Stimulated activated CD4-positive, alpha-beta T cell treated with anti-CD3 and anti-CD28 coated beads, Interleukin-4, amount 100 ng/mL, for 24 hours (primary cell): ENCODE measurements at places on chromosomes 2 and 18.

DNA sequence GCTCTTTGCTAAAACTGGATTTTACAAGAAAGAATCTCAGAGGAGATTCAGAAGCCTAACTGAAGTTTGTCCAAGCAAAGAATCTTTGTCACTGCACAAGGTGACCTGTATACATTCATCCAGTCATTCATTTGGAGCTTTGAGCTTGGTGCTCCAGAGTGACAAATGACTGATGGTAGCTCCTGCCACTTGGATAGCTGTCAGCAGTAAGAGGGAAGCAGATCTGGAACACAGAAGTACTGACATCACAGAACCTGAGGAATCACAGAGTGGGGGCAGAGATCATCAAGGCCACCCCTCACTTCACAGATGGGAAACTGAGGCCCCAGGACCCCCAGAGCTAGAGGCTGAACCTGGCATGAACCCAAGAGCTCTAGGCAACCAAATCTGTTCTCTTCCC lies 28.8 kb upstream of the IGFBP2 start:
- DNase-seq, result no peak

DNA sequence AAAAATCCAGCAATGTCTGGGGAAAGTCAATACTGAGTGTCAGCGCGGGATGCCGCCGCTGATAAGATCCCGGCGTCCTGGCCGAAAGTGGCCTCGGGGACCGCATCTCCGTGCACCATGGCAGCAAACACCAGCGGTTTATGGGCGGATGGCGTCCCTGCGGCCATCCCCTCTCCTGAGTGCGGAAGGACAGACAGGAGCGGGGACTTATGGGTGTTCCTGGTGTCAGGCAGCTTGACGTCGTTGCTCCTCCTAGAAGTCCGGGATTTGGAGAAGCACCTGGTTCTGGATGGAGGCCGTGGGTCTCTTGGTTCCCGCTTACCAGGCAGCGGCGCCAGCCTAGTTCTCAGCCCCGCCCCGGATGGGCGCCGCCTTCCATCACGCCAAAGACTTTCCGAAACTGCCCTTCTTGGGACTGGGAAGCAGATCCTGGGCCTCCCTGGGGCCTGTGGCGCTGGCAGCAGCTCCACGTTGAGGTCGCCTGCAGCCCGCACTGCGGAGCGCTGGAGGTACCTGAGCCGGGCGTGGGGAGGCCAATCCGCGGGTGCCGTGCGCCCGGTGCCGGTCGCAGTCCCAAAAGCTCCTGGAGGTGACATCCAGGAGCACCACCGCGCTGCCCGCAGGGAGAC lies 119.1 kb downstream of the CCDC74A start:
- no peak for DNase-seq

DNA sequence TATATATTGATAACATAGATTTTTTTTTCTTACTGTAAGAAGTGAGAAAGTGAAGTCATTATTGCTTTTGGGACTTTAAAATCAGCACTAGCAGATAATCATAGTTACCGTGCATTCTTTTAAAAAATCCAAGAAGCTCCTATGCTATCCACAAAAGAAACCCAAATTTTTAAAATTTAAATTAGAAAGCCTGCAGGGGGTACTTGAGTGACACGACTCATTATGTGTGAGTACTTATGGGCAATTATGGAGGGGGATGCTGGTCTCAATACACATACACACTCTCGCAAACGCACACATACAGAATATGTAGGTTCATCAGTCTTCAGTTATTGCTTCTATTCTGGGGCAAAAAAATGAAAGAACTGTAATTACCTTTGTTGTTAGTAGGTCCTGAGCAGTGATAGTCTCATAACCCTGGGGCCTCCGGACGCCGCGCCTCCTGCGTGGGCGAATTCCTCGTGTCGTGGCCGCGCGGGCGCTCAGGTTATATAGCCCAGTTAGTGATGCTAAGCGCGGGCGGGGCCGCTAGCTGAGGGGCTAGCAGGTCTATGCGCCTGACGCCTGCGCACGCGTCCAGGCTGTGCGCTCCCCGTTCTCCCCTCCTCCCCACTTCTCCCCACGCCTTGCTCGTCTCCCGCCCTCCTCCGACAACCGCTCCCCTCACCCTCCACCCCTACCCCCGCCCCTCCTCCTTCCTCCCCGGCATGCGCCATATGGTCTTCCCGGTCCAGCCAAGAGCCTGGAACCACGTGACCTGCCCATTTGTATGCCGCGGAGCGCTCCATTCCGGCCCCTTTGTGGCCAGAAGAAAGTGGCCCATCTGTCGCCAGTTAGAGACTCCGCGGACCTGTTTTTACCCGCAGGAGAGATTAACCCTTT lies at the start of gene NEUROD1:
Gene NEUROD1, minus strand, starts transcription at position 463 of the 882 bp plus-strand sequence. CDS start 1,657 bp downstream, outside the sequence.
- peak; percentile 3 for DNase-seq

DNA sequence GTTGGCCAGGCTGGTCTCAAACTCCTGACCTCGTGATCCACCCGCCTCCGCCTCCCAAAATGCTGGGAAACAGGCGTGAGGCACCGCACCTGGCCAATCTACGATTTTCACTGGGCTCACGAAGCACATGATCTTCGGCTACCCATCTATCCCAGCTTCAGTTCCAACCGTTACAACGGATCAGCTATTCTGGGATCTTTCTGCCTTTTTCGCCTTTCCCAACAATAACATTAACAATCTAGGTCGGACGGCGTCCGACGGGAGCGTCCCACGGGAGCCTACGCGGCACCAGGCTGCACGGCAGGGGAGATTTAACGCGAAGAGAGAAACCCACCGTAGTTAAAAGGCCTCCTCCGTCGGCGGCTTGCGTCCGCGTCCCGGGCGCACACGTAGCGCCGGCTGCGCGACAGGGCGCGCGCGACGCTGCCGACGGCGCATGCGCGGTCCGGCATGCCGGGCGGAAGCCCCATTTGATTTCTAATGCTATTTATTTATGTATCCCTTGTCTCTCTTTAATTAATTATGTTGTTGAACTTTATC lies at the start of gene MSL3B:
Gene MSL3B, minus strand, starts transcription at position 394 of the 540 bp plus-strand sequence.
- DNase-seq, result peak; percentile 53

- DNase-seq, result peak; percentile 56
These were observed 300.1 kb upstream of the TRIB2 start for GRCh38 chr2:12416600-12416999.

- no peak for DNase-seq
These were observed 86.3 kb downstream of the R3HDM1 start for GRCh38 chr2:135617501-135618015.

GRCh38 chr2:216554286-216554685 lies 55.6 kb downstream of the RPL37A start:
- DNase-seq, result no peak

GRCh38 chr2:120231974-120232635 lies 8.9 kb upstream of the TMEM185B start:
- peak; percentile 77 for DNase-seq

- DNase-seq, result no peak
These were observed 2.0 kb upstream of the CAPN14 start for GRCh38 chr2:31219131-31219969.

DNA sequence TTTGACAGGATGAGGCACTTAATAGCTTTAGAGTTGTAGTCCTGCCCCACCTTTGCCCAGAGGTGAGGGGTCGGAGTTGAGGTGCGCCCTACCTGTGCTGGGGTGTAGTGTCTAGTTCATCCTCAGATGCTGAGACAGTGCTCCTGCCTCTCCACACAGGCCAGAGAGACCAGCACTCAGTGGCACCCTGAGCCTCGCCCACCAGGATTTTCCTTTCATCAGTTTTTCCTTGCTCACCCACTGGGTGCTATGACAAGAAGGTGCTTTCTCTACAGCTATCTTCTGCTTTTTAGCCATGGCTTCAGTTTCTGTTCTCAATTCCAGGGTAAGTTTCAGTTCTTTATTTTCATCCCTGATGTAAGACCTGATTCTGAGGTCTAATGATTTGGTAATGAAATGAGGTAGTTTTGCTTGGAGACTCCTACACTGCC lies 16.8 kb upstream of the TMEM131 start:
- peak; percentile 56 for DNase-seq

DNA sequence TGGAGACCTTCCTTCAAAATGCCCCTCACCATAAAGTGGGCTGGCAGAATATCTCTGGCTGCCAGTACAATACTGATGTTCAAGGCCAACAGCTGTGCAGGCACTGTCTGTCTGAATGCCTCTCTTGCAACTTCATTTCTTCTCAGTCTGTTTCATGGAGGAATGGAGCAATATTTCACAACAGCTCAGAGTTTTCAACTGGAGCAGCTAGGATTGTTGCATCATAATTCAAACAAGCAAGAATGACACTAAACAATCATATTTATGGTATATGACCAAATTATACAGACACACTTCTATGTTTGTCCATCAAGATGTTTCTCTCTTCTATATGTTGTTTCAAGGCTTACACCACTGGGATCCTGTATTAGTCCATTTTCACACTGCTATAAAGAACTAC lies 444.2 kb downstream of the LRATD1 start:
- DNase-seq, result no peak

DNA sequence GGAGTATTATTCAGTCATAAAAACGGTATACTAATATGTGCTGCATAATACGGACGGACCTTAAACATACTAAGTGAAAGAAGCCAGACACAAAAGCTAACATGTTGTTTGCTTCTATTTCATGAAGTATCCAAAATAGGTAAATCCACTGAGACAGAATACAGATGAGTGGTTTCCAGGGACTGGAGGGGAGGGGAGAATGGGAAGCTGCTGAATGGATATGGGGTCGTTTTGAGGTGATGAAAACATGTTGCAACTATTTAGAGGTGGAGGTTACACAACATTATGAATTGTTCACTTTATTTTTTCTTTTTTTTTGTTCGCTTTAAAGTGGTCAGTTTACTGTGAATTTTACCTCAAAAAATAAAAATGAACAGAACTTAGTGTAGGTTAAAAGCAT lies 52.9 kb downstream of the RAB10 start:
- no peak for DNase-seq

GRCh38 chr2:205462681-205463345 lies 219.5 kb upstream of the NRP2 start:
- DNase-seq, result no peak

GRCh38 chr2:216402751-216403150 lies 9.5 kb upstream of the SMARCAL1 start:
- no peak for DNase-seq

DNA sequence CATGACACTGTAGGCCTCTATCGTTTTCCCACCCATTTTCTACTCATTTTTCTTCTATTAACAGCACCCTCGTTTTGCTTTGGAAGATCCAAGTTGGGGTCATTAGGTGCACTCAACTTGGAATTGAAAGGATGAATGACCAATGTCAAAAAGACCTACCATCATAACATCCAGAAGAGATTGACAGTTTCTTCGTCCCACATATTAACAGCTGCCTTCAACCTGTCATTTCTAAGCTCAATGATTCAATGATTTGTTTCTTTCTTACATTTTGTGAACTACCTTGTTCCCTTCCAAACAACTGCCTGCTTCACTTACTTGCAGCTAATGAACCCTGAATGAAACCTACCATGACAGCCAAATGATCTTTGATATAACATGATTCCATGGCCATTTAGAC lies 224.0 kb upstream of the KCNH7 start:
- DNase-seq, result no peak

DNA sequence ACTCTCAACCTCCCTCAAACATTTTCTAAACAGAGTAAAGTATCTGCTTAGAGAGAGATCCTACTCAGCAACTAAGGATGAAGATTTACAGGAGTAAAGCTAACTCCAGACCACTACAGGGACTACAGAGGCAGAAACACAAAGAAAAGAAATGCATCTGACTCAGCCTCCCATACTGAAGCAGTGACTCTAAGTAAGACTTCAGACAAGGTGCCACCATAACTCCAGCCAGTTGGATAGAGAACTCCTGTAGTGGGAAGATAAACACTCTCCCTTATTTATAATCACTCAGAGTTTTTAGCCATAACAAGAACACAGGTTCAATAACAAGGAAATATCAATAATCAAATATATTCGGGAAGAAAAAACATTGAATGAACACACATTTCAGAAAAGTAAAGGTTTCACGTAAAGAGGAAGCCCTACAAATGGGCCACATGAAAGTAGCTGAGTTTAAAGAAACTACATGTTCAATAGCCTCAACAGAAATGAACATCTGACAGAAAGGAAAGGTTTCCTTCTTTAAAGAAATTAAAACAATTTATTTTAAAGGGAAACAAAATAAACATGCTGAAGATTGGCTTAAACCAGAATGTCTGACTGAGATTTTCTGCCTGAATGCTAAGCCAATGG lies 519.9 kb downstream of the KCNJ3 start:
- DNase-seq, result no peak

GRCh38 chr2:50723286-50723938 lies 308.5 kb downstream of the NRXN1 start:
- DNase-seq, result no peak

DNA sequence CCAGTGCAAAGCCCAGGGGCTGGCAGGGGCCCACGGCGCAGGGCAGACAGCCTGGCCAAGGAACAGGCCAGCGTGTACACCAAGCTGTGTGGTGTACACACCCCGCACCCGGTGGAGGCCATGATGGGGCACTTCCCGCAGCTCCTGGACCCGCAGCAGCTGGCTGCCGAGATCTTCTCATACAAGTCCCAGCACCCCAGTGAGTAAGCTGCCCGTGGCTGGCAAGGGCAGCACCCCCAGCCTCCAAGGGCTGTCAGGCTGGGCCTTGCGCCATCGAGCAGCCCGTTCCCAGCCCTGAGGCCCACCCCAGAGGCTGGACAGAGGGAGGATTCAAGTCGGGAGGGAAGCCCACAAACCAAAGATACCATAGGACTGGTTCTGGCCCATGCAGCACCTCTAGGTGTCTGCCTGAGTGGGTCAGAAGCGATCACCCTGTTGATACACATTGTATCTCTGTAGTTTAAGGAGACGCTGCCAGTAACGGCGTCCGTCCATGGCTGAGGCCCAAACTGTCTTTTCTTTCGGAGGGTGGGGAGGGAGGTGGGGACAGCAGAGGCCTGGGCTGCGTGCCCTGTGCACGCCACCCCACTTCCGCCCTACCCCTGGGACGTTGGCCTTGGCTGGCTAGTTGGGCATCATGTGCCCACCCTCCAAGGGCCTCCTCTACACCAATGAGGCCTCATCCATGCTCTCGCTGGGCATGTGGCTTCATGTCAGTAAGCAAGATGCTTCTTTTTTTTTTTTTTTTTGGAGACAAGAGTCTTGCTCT lies 16.8 kb upstream of the MTERF4 start:
- DNase-seq, result no peak

DNA sequence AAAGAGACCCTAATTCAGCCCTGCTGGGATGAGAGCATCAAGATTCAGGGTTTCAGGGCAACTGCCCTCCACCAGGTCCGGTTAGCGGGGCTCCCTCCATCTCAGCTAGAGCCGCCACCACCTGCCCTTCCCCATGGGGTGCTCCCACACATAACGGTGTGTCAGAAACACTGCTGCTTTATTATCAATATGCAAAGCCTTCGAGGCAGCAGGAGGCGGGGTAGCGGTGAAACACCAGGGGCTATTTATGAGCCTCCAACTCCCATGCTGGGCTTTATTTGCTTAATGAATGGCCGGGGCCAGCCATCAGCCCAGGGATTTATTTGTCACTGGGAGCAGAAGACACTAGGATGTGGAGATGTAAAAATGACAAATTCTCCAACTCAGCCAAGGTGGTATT lies 109.8 kb downstream of the GALNT14 start:
- no peak for DNase-seq

GRCh38 chr2:65802298-65802942 lies 370.0 kb upstream of the SPRED2 start:
- no peak for DNase-seq

DNA sequence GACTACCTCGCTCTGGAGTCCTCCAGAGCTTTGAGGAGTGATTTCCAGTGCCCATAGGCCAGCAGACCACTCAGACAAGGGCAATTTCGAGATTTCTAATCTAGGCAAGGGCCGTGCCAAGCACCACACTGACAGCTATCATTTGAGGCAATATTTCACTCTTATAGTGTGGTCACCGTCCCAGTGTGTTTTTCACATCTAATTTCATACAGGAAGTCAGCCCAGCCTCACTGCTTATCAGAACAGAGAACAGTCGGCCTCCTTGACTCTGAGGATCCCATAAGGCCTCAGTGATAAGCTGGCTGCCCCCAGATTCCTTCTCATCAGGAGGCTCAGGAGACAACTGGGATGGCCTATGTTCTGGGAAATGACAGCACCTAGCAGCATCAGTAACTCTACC lies 581 bp downstream of the CAPN14 start:
- DNase-seq, result no peak
